ENCODE measurements at places on chromosomes 5 and 9. TPM values are rescaled to one million over a fixed set of nuclear protein-coding genes. Genes with fewer than 3 reads are reported as not detected.
A peak's percentile ranks its signal among the peaks of the same experiment; 100 is the strongest.

PDLIM4 gene
- total RNA-seq: 7.3 TPM

- ATAC-seq: peak; percentile 91
These were observed 81.2 kb upstream of the CCDC112 start for GRCh38 chr5:115377468-115378217.

GRCh38 chr5:9852671-9853070, 222.5 kb upstream of the TAS2R1 start:
- no peak for ATAC-seq

GRCh38 chr9:126049896-126050604, 276.6 kb upstream of the MVB12B start:
- ATAC-seq: no peak
